ENCODE measurements at places on chromosomes 1 and 21. TPM values are rescaled to one million over a fixed set of nuclear protein-coding genes. Genes with fewer than 3 reads are reported as not detected.

DNA sequence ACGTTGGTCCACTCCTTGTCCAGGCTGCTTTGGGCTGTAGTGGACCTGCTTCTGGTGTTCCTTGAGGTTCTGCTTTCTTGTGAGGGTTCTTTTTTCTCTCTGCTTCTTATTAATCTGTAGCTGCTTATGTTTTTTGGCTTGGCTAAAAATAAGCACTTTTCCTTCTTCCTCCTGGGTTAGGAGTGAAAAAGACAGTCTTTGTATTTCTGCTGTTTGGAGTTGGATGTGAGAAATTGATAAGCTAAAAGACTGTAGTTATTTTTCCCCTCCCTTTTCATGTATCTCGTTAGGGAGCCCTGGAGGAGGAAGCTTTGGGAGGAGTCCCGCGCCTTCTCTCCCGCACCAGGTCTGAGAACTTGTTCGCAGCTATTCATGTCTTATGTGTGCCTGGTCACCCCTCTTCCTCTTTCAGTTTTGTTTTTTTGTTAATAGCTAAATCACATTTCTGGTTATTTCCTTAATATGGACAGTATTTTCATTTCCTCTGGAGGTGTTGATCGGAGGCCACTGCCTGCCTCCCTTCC lies 79.0 kb downstream of the GALNT2 start:
- no peak for DNase-seq

DNA sequence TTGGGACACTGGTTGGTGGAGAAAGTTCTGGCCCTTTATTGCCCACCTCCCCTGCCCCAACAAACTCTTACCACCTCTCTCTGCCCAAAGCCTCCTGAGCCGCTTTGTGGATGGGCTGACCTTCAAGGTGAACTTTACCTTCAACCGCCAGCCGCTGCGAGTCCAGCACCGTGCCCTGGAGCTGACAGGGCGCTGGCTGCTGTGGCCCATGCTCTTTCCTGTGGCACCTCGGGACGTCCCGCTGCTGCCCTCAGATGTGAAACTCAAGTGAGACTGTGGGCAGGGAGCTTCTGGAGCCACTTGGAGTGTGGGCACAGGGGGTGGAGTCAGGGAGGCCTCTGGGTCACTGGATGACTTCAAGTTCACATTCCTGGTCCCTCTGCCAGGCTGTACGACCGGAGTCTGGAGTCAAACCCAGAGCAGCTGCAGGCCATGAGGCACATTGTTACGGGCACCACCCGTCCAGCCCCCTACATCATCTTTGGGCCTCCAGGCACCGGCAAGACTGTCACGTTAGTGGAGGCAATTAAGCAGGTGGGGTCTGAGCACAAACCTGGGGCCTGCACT lies 12.5 kb downstream of the RHOC start:
- DNase-seq = no peak

The OR2L5 gene
- total RNA-seq = not detected

The MTARC2 gene
- total RNA-seq = 8.9 TPM

- no peak for DNase-seq
Measured at GRCh38 chr1:234941321-234942011, 187.2 kb downstream of the TOMM20 start.

DNA sequence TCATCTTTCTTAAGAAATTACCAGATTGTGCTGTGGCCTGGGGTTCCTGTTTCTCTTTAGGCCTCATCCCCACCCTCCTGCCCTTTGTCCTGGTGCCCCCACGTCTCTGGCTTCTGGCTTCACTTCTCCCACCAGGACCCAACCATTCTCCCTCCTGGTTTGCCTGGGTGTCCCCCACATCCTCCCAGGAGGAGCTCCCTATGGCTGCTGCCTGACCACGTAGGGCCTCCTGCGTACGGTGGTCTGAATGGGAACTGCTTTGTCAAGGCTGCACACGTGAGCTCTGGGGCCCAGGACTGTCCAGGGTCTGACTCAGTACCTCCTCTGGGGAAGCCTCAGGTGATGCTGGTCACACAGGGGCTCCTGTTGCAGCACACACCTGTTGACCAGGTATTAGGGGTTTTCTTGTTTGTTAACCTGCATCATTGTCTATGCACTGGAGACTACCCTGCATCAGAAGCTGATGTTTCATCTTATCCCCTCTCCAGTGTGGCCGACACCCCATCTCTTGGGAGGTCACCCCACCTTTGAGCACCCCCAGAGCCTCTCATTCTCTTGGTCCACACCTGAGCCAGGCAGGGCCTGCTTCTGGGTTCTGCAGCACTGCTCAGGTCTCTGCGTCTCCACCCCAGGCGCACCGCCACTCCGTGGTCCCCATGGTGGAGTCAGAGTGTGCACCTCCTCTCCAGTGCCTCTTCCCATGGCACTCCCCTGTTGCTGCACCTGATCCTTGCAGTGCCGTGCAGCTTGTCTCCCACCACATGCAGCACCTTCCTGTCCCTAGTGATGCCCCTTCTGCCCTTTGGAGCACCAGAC lies 65.8 kb downstream of the S100B start:
- DNase-seq = no peak

DNA sequence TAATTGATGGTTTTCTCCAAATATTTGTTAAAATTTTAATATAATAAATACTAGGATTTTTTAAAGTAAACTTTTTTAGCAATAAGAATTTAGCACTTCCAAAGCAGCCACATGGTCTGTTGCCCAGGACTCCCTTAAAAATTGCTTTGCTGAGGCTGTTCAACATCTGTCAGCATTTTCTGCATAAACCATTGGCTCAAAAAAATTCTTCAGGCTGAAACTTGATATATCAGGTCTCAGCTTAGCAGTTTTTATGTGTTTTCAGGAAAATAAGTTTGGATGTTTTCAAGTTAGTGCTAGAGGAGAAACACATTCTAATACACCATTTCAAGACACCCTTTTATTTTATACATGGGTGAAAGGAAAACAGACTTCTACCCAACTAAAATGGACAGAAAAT lies 69.1 kb upstream of the C1orf105 start:
- no peak for DNase-seq

DNA sequence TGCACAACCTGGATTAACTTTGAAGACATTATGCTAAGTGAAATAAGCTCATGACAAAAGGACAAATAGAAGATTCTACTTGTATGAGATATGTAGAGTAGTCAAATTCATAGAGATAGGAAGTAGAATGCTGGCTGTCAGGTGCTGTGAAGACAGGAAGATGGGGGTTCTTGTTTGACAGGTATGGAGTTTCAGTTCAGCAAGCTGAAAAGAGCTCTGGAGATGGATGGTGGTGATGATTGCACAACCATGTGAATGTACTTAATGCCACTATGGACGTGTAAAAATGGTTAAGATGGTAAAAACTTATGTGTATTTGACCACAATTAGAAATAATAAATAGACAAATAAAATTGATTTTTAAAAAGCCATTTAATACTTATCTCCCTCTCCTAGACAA lies 169.8 kb upstream of the DUSP10 start:
- no peak for DNase-seq

The CD84 gene
- not detected for total RNA-seq

GRCh38 chr1:203084588-203085527 lies 954 bp downstream of the MYOG start:
- DNase-seq = no peak

DNA sequence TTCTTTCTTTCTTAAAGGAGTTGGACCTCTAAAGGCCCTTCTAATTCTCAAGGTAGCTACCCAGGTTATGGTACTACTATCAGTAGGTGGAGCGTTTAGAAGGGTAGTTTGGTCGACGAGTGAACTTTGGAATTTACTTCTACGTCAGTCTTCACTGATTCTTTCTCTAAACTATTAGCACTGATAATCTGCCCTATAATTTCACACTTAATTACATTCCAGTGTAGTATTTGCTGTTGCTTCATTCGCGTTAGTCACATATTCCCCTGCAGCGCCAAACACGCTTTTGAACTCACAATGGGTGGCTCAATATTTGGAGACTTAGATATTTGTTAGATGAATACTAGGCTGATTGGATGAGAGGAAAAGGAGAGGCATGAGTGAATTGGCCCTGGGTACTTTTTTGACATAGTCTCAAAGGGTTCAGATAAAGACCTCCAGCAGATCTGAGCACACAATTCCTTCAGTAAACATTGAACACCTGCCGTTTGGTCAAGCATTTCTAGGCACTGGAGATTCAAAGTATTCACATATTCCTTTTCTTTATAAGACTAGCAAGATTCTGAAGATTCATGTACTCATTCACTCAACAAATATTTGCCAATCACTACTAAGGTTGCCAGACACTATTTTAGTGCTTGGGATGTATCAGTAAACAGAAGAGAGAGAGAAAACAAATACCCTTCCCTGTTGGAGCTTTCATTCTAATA lies 929 bp upstream of the FOXJ3 start:
- DNase-seq = no peak

- DNase-seq = no peak
Measured at GRCh38 chr1:65001231-65001792, 35.0 kb upstream of the JAK1 start.

The NPPA gene
- not detected for total RNA-seq

GRCh38 chr21:41614511-41614910 lies 106.6 kb upstream of the TMPRSS2 start:
- DNase-seq = no peak
